Stimulated activated CD8-positive, alpha-beta memory T cell treated with anti-CD3 and anti-CD28 coated beads, Interleukin-4, amount 100 ng/mL, for 1 hour (primary cell): ENCODE measurements at places on chromosomes 2 and 18.

GRCh38 chr18:48417985-48418384, 8.8 kb upstream of the ZBTB7C start:
- no peak for DNase-seq

DNA sequence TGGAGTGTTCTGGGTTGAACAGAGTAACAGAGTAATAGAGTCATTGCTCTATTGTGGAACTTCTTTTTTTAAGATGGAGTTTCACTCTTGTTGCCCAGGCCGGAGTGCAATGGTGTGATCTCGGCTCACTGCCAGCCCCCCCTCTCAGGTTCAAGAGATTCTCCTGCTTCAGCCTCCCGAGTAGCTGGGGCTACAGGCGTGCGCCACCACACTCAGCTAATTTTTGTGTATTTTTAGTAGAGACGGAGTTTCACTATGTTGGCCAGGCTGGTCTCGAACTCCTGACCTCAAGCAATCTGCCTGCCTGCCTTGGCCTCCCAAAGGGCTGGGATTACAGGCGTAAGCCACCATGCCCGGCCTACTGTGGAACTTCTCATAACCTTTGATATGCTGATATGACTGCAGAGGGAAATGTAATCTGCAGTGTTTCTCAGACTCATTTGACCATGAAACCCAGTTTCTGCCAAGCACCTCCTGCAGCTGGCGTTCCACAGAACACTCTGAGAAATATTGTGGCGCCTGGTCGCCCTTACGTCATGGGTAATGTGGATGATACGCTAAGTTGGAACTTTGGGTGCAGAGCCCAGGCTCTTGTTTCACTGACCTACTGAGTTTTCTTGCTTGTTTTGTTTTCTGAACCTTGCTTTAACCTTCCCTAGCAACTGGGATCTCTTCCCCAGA, 213.8 kb downstream of the BCL2 start:
- no peak for DNase-seq

GRCh38 chr18:58195278-58195765, 151.3 kb downstream of the NEDD4L start:
- DNase-seq, result no peak

DNA sequence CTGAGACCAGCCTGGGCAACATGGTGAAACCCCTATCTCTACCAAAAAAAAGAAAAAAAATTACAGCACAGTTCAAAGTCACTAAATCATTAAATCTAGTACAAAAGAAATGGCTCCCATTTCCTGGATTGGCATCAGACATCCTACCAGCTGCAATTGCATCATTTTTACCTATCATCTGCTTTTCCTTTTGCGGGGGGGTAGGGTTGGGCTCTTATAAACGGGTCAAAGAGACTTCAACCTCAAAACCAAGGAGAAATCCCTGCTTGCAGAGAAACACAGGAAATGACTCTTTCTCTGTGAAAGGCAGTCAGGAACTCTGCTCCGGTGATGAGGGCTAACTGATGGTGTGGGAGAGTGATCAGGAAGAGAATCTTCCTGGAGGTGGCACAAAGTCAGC, 45.3 kb upstream of the RFX8 start:
- DNase-seq, result no peak

DNA sequence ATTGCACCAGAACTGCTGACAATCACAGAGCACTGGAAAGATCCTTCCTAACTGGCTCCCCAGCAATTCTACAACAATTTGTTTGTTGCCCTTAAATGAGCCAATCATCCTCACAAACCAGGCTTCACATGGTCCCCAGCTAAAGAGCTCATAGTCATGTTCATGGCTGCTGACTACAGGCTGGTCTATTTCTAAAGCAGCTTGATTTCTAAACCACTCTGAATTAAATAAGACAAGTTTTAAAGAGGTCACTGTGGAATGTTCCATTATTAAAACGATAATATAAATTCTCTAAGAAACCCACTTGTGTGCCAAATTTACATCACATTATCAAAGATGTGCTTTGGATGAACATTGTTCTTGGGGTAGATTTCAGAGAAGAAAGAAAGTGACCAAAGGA, 110.7 kb downstream of the COPS8 start:
- DNase-seq, result no peak

DNA sequence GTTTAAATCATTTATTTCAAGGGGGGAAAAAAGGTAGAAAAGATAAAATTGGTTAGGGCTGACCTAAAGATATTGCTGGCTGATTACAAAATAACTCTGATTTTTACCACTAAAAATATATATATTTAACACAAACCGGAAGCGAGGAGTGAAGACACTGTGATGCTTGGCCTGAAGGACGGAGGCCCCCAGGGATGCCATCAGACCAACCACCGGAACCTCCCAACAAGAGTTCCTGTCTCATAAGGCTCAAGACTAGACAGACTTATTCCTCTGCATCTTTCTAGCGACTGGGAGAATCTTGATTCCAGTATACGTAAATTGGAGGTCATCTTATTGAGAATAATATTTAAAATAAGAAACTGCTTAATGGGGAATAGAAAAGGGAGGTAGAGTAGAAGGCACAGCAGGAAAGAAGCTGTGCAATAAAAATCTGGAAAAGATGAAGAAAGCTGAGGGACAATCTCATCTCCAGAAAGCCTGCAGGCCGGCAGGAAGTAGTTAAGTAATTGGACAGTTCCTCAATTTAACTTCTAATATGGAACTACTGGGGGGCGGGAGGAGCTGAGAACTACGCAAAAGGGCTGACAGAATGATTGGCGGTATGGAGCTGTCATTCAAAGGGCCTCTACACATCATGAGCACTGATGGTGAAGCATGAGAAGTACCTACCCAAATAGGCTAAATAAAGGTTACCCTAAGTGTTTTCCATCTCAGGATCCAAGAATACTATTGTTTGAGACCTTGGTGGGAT, 91.1 kb downstream of the DTNB start:
- no peak for DNase-seq

- no peak for DNase-seq
Observed at GRCh38 chr2:7191932-7192331, 274.7 kb downstream of the RNF144A start.

GRCh38 chr2:215825707-215826106, 187.6 kb downstream of the MREG start:
- DNase-seq, result no peak
